ENCODE measurements at places on chromosomes 1 and 21. TPM values are rescaled to one million over a fixed set of nuclear protein-coding genes. Genes with fewer than 3 reads are reported as not detected.

DNA sequence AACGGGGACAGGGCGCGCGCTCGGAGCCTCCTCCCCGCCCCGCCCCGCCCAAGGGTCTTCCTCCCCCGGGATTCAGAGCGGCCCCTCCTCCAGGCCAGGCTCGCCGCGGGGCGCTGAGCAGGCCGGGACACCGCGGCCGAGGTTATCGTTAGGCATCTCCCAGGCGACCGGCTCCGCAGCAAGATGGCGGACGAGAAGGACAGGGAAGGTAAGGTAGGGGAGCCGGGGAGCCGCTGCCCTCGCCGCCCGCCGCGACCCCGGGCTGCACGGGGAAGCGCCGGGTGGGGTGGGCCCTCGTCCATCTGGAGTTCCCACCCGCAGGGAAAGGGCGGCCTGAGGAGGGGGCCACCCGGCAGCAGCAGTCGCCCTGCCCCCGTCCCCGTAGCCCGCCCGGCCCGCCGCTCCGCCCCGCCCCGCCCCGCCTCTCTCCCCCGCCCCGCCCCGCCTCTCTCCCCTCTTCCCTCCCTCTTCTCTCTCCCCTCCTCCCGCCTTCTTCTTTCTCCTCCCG lies 105.9 kb upstream of the HNRNPU start:
- peak overlapping the region; percentile 99 for H3K27ac ChIP-seq
- H3K4me1 ChIP-seq = peaks cover 21% of the 10 kb centered on the region
- peak overlapping the region; percentile 82 for H3K4me3 ChIP-seq
- no peaks in the 10 kb centered on the region for H3K36me3 ChIP-seq
- DNase-seq = peak; percentile 92
- H3K27me3 ChIP-seq = no peaks in the 10 kb centered on the region

- no peak overlapping the region for H3K27ac ChIP-seq
- DNase-seq = no peak
- no peaks in the 10 kb centered on the region for H3K36me3 ChIP-seq
- no peaks in the 10 kb centered on the region for H3K4me1 ChIP-seq
Observed at GRCh38 chr21:19640964-19641363, 1237.4 kb upstream of the TMPRSS15 start.

DNA sequence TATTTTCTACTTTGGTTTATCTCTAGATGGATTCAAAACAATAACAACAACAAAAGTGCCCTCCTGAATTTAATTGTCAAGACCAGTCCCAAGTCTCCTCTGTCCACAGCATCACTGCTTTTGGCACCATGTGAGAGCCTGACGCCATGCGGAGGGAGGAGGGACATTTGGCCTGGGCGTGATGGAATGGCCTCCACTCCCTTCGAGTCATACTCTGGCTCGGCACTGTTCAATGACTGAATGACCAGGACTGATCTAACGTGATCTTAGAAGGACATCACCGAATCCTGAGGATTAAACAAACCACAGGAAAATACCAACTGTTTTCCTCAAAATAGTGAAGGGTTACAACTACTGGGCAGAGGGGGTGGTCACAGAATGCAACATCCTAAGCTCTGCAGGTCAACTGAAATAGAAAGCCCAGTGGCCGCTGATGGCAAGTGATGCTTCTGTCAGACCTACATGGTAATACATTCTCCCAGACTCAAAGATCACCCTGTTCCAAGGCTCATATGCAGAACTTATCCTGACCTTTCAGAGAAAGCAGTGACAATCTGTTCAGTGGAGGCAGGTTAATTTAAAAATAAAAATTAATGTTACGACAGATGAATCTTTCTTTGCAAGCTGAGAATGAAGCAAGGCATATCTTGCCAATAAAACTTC lies 19.1 kb downstream of the SRSF4 start:
- H3K27ac ChIP-seq = no peak overlapping the region
- H3K36me3 ChIP-seq = peaks cover 2% of the 10 kb centered on the region
- H3K4me3 ChIP-seq = no peak overlapping the region

The ZNF648 gene
- not detected for total RNA-seq

Data from Caco-2 (cell line).